Ureter (tissue), 1 donor: ENCODE measurements at places on chromosomes 16 and 17.

- DNase-seq: no peak
Measured at GRCh38 chr16:999677-1000076, 18.1 kb downstream of the SOX8 start.

GRCh38 chr17:12301551-12301950 lies 280.9 kb downstream of the MAP2K4 start:
- DNase-seq: no peak

DNA sequence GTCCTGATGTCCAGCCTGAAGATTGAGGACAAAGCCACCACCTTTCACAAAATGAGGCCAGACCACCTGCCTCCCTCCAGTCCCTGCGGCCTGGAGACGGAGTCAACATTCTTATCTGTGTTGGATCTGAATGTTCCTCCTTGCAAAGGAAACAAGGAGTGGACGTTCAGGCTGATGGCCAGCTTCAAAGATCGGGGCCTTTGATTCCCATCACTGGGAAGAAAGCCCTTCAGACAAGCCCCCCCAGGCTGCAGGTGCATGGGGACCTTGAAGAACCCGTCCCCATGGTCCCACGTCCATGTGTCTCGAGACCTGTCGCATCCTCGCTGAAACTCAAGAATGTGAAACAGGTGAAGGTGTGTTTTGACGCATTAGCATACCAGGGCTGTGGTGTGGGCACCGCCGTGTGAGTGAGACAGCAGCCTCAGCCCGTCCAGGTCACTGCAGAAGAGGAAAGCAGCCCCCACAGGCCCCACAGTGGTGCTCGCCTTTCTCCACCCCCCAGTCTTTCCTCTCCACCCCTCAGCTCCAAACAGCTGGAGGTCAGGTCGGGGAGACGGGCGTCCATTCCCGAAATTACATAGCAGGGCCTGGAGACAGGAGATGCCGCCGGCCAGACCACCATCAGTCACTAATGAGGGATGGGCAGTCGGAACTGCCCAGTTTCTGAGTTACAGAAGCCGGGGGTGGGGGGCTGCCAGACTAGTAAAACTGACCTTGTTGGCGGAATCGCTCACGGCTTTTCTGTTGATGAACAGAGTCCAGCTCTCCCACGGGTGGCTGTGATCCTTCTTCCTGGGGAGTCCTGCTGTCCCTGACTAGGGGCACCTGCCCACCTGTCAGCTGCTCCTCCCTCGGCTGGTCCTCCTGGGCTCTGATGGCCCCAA lies 877 bp upstream of the CSNK1D start:
- DNase-seq: no peak

DNA sequence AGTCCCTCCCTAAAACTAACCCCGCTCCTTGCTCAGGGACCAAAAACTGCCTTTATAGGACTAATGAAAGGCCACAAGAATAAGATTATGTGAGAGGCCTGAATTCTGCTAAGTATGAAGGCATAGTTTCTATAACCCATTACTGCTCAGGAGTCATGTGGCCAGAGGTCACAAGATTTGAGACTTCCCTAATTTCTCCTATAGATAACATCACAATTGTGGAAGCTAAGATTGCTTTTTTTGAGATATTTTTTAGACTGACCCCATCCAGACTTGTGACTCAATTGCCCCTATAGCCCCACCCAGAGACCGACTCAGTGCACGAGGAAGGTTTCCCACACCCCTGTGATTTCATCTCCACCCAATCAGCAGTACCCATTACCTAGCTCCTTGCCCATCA lies 504.1 kb upstream of the GOT2 start:
- no peak for DNase-seq

DNA sequence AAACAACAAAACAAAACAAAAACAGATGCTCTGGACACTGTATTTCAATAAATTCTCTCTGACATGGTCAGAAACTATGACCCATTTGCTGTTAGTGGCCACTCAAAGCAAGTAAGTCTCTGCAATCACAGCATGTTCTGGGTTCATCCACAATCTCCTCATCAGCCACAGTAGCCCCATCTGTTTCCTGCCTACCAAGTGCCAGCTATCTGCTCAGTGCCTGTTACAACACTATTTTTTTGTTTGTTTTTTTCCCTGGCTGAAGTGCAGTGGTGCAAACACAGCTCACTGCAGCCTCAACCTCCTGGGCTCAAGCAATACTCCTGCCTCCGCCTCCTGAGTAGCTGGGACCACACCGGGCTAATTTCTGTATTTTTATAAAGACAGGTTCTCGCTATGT lies 137.9 kb downstream of the SOX9 start:
- no peak for DNase-seq

GRCh38 chr17:21300601-21301571 lies 16.4 kb downstream of the MAP2K3 start:
- DNase-seq: no peak

DNA sequence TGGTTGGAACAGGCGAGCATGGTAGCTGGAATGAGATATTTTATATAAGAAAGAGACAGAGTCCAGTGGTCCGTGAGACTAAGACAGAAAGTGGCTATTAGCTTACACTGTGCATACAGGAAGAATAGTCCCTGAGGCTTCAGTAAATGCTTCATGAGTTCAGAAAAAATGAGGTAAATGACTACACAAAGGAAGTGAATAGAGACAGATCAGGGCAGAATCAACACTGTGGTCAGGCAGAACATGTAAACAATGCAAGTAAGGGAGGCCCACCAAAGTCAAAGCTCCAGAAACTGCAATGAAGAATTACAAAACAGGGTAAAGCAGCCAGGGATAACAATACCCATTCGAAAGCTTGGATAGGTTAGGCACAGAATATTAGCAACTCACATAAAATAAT lies 4.8 kb downstream of the ABCA10 start:
- DNase-seq: no peak

DNA sequence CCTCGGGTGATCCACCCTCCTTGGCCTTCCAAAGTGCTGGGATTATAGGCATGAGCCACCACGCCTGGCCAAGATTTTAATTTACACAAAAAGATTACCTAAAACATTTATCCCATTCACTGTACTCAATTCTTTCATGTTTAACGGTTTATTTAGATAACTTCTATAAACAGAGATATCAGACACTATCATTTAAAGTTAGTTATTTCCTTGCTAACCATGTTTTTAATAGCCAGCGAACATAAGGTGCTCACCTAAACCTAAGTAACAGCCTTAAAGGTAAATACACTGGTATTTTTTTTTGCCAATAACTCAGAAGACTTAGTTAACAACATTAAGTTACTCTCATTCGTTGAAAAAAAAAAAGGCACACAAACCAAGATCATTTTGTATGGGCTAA lies 82.0 kb upstream of the C17orf78 start:
- no peak for DNase-seq

DNA sequence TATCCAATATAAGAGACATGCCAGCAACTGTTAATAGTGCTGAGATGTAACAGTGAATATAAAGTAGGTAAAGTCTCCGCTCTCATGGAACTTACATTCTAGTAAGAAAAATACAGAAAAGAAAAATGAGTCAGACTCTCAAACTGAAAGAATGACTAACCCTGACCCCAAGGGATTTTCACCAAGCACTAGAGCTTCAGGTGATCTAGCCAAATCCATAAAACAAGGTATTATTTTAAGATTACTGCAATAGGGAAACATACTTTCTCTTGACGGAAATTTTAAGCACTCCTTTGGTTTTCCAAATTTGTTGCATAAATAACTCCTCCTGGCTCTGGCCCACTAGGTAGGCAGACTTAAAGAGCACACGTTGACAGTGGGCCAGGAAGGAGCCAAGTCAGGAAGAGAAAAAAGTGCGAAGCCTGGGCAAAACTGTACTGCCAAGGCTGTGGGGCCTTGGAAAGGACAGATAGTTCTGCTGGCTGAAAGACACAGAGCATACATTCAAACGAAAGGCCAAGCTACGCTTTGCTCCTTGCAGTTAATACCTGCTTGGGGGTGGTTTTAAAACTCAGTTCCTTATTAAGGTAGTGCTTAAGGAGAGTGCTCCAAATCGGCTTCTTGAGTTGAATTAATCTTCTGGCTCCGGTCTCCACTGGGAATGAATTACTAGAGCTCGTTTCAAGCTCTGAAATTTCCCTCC lies 1.4 kb downstream of the GOT2 start:
- DNase-seq: no peak

DNA sequence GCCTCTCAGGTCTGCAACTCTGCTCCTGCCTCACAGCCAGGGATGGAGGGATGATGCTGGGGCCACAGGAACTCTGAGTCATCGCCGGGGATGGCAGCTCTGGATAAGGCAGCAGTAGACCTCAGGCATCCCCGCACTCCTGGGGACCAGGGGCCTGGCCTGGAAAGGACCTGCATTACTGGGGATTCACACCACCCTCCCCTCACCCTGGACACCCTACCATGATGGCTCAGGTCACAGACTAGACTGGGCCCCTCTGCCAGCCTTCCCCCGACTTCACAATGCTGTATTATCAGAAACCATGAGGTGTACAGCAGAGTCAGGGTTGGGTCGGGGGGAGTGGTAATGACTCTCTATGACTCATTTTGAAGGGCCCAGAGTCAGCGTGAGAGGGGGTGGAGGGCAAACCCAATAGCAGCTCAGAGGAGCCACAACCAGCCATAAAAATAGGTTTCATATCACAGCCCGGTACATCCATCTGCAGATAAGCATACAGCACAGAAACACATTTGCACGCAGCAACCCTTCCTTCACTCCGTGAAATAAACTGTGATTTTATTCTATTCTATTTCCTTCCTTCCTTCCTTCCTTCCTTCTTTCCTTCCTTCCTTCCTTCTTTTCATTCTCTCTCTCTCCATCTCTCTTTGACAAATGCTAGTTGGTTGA lies 28.8 kb downstream of the DYNLRB2 start:
- DNase-seq: no peak

- no peak for DNase-seq
Measured at GRCh38 chr17:36532435-36532975, 2.2 kb downstream of the MYO19 start.

GRCh38 chr17:17685775-17686291 lies 4.6 kb downstream of the RAI1 start:
- peak; percentile 87 for DNase-seq

DNA sequence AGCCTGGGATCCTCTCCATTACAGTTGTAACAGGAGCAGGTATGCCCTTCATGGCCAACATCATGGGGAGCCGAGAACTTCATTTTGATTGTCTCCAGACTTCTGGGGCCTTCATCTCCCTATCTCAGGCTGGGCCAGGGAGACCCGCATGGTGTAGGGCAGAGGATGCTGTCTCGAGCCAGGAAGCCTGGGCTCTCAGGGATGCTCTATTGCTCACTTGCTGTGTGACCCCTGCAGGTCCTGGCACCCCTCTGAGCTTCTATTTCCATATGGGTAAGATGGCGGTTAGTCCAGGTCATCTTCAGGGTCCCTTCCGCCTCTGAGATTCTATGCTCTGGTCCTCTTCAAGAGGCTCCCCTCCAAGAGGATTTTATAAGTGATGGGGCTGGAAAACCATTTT lies 20.6 kb upstream of the RNF135 start:
- DNase-seq: no peak

- no peak for DNase-seq
Measured at GRCh38 chr17:33531311-33531710, 238.2 kb upstream of the ASIC2 start.

DNA sequence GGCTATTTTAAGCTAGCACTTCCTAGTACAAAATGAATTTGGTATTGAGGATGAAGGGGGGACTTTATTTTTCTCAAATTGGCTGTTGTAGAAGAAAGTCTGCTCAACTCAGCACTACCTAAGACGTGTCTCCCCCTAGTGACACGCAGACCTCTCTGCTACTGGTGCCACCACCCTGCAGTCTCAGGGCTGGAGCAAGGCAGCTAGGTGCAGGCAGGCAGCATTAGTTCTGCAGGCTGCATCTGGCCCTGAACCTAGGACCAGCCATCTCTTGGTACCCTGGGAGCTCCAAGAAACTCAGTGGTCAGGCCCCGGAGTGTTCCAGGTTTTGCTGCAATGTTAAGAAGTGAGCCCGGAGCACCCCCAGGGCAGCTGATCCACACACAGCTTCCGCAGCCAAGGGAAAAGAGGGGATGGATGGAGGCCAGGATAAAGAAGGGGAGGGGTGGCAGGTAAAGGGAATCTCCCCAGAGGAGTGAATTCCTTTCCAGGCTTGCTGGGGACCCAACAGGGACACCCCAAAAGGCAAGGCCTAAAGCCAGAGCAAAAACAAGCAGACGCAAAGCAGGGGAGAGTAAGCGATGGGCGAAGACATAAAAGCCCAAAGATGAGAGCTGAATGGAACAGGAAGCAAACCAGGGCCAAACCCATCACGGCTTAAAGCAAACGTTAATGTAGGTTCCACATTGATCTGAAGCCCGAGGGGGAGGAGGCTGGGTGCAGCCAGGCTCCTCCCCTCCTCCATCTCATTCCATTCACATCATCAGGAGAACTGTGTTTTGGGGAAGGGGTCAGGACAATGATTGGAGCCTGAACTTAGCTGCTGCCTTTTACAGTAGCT lies 200.5 kb downstream of the ZFHX3 start:
- no peak for DNase-seq

DNA sequence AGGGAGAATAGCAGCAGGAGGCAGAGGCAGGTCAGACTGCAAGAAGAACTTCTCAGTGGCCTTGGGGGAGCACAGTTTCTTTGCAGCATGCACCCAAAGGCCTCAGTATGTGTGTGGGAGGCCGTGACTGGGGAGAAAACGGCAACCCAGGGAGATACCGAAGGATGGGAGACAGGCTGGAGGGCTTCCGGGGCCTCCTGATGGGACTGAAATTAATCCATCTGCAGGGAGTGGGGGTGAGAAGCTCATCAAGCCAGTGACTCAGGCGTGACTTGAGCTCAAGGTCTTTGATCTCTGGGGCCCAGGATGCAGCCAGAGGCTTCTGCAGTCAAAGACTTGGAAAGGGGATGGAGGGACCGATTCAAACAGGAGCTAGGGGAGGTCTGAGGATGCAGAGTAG lies 5.1 kb upstream of the C17orf113 start:
- no peak for DNase-seq

GRCh38 chr17:79294459-79295071 lies 219.9 kb downstream of the ENGASE start:
- peak; percentile 59 for DNase-seq

DNA sequence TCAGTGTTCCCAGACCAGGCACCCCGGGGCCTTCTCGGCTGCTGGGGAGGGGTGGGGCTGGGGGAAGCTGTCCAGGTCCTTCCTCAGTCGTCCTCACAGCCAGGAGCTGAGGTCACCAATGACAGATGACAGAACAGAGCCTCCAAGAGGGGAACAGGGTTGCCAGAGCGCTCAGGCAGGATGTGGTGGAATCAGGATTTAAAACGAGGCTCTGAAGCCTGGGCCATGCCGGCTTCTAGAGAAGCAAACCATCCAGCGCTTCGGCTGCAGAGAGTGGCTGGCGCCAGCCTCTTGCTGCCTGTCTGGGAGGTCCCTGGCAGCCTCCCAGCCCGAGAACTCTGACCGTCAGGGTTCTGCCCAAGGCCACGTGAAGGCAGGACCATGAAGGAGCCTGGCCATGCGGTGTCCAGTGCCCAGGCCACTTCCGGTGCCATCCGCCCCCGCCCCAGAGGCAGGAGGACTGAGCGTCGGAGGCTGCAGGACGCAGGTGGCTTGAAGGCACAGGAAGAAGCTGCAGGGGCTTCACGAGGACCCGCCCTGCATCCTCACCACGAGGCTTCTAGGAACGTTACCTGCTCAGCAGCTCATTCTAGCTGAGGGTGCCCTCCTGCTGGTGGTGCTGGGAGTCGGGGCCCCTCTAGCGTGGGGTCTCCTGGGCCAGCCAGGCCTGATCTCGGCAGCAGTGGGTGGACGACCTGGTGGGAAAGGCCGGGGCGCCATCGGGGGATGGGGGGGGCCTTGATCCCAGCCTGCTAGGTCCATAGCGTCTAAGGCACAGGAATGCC lies 78.5 kb downstream of the KLHDC4 start:
- DNase-seq: no peak

GRCh38 chr16:51834133-51834532 lies 683.1 kb upstream of the SALL1 start:
- DNase-seq: no peak

- no peak for DNase-seq
Measured at GRCh38 chr17:66682283-66682682, 152.6 kb upstream of the CACNG5 start.

GRCh38 chr17:30347488-30347887 lies 13.6 kb upstream of the TMIGD1 start:
- no peak for DNase-seq
